ENCODE measurements at places on chromosomes 5 and 9. TPM values are rescaled to one million over a fixed set of nuclear protein-coding genes. Genes with fewer than 3 reads are reported as not detected.
A peak's percentile ranks its signal among the peaks of the same experiment; 100 is the strongest.

Gene FRMD3
- total RNA-seq: 4.8 TPM

DNA sequence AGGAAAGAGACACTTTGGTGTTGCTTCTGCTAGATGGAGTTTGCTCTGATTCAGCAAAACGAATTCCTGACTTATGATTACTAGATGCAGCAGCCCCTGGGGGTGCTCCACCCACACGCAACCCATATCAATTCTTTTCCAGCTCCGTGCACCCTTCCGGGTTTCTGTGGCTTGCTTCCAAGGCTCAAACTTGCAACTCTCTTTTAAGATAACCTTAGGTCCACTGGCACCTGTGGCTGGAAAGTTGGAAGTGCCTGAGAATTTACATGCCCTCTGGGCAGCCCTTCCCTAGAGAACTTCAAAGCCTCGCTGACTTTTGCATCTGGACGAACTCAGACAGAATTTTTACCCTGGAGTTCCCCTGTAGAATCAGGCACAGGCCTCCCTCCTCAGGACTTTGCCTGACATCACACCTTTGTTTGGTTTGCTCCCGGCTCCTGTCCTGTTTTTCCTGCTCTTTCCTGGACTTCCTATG lies 224.9 kb downstream of the SNX18 start:
- peak; percentile 80 for DNase-seq

Gene PCDHA9
- not detected for total RNA-seq

Gene ARHGEF37
- 0.66 TPM for total RNA-seq

GRCh38 chr5:50900952-50901510 lies 234.6 kb downstream of the PARP8 start:
- no peak for DNase-seq

Gene FOXD4
- 0.25 TPM for total RNA-seq

DNA sequence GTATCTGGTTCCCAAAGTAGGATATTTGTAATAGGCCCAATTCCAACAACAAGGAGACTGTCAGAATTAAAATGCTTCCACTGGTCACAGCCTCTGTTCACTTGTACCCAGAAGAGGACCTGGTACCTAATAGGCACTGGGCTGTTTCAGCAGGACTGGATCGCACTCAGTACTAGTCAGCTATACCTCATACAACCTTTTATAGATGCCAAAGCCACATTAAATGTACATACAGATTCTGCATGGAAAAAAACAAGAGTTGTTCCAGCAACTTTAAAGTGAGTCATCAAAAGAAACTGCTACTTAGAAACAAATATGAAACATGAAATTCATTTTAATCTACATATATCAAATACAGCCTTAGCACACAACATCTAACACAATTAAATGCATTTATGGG lies 87.5 kb downstream of the GPR21 start:
- no peak for DNase-seq

Measured in HFFc6 (cell line).